OCI-M1 (cell line): ENCODE measurements at places on chromosomes 1 and 21.

- no peak for DNase-seq
Observed at GRCh38 chr1:173297798-173298391, 90.8 kb upstream of the TNFSF4 start.

DNA sequence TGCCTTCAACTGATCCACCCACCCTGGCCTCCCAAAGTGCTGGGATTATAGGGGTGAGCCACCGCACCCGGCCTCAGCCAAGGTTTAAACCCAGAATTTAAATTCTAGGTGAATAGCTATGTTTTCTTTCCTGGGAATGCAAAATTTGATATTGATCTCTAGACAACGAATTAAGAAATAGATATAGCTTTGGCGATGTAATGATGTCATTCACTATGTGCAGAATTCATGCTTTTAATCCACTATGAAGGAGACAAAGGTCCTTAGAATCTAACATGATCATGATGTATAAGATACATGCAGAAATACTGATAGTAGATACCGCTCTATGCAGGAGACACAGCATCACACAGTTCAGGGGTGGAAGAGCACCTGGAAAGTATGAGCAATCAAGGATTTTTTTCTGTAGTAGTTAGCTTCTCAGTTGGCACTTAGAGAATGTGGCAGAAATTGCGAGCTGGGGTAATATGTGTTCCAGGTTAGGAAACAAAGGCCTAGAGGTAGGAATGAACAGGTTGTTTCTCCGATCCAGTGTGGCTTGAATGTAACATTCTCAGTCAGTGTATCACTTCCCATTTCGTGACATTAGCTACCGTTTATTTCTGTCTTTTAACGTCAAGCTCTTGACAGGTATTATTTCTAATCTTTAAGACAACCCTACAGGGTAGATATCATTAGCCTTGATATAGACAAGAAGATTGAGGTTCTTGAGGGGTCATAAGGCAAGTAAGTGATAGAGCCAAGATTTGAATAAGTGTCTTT, 3.0 kb upstream of the CEP350 start:
- no peak for DNase-seq

- no peak for DNase-seq
Observed at GRCh38 chr1:93814795-93815340, 64.1 kb downstream of the DNTTIP2 start.

DNA sequence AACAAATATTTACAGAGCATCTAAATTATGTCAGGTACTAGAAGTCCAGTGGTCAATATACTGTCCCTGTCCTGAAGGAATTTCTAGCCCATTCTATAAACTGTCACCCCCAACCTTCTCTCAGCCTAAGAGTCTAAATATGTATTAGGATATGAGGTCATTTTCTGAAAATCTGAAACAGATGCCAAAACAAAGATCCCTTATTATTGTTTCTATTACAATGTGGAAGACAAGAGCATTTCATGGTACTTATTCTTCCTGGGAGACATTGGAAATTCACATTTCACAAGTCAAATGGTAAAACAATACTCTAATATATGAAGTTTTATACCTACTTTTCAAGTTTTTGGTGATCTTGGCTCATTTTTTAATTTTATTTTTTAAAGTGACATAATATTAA, 2.6 kb downstream of the CLCA1 start:
- no peak for DNase-seq

DNA sequence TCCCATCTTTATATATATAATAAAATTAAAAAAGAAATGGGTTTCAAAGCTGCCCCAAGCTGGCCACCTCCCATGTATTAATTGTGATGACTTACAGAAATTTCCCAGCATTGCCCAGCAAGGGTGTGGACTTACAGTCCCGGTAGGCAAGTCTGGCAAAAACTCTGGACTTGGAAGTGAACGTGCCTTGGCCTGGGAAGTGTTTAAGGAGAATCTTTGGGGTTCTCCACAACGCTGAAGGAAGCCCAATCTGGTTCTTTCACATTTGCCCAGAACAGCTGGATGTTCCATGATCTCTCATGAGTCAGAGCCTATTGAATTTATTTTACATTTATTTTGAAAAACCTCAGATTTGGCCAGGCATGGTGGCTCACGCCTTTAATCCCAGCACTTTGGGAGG, 98.4 kb upstream of the SLC45A1 start:
- DNase-seq, result no peak
